Muscle of leg (tissue), 16 donors: ENCODE measurements at places on chromosomes 3 and 15. TPM values are rescaled to one million over a fixed set of nuclear protein-coding genes. Genes with fewer than 3 reads are reported as not detected.

GOLGA8Q gene
- 0.75 TPM for total RNA-seq

NRROS gene
- total RNA-seq = 2.8 TPM

AGBL1 gene
- 18.1 TPM for total RNA-seq

ALDH1A2 gene
- 24.7 TPM for total RNA-seq

CTXN2 gene
- total RNA-seq = not detected

PHC3 gene
- 16.8 TPM for total RNA-seq

CHST13 gene
- 0.18 TPM for total RNA-seq

CORO2B gene
- total RNA-seq = 2.9 TPM

PP2D1 gene
- not detected for total RNA-seq

ANAPC13 gene
- total RNA-seq = 62.3 TPM

DNA sequence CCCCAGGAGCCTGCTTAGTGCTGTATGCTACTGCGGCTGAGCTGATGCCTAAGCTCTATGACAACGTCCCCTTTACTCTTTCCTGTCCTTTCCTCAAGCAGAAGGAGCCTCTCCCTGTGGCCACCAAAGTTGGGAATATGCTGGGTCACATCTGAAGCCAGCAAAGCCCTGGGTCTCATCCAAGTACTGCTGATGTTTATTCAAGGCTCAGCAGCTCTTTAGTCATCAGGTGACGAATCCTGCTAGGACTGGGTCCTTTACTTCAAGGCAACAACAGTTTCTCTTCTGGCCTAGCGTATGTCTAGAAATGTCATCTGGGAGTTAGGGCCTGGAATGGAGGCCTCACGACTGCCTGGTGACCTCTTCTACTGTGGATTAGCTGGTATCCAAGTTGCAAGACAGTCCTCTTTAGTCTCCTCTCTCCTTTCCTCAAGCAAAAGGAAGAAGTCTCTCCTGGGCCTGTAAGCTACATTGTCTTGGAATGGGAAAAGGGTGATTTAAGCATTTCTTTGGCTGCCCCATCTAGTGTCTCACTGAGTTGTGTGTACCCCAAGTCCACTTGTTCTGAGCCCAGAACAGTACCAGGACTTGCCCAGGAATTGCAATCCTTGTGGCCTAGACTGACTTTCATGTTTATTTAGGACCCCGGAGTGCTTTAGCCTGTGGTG, 63.9 kb downstream of the TNFAIP8L3 start:
- no peak for DNase-seq
- no peak overlapping the region for H3K4me3 ChIP-seq
- no peak overlapping the region for H3K27ac ChIP-seq

DNA sequence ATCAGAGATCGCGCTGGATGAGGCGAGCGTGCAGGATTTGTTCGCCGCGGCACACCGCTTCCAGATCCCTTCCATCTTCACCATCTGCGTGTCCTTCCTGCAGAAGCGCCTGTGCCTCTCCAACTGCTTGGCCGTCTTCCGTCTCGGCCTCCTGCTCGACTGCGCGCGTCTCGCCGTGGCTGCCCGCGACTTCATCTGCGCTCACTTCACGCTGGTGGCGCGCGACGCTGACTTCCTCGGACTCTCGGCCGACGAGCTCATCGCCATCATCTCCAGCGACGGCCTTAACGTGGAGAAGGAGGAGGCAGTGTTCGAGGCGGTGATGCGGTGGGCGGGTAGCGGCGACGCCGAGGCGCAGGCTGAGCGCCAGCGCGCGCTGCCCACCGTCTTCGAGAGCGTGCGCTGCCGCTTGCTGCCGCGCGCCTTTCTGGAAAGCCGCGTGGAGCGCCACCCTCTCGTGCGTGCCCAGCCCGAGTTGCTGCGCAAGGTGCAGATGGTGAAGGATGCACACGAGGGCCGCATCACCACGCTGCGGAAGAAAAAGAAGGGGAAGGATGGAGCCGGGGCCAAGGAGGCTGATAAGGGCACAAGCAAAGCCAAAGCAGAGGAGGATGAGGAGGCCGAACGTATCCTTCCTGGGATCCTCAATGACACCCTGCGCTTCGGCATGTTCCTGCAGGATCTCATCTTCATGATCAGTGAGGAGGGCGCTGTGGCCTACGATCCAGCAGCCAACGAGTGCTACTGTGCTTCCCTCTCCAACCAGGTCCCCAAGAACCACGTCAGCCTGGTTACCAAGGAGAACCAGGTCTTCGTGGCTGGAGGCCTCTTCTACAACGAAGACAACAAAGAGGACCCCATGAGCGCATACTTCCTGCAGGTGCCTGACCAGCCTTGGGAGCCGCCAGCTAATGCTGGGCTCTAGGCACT, 819 bp downstream of the KLHL40 start:
- peaks cover 33% of the 10 kb centered on the region for H3K4me1 ChIP-seq
- peaks cover 12% of the 10 kb centered on the region for H3K36me3 ChIP-seq
- H3K27ac ChIP-seq = peak overlapping the region; percentile 87
- DNase-seq = no peak
- H3K4me3 ChIP-seq = peak overlapping the region; percentile 48

- H3K27me3 ChIP-seq = no peaks in the 10 kb centered on the region
- no peak for DNase-seq
- peaks cover 7% of the 10 kb centered on the region for H3K36me3 ChIP-seq
- H3K4me3 ChIP-seq = no peak overlapping the region
These were observed 16.5 kb downstream of the TBC1D23 start for GRCh38 chr3:100277255-100277800.

DNA sequence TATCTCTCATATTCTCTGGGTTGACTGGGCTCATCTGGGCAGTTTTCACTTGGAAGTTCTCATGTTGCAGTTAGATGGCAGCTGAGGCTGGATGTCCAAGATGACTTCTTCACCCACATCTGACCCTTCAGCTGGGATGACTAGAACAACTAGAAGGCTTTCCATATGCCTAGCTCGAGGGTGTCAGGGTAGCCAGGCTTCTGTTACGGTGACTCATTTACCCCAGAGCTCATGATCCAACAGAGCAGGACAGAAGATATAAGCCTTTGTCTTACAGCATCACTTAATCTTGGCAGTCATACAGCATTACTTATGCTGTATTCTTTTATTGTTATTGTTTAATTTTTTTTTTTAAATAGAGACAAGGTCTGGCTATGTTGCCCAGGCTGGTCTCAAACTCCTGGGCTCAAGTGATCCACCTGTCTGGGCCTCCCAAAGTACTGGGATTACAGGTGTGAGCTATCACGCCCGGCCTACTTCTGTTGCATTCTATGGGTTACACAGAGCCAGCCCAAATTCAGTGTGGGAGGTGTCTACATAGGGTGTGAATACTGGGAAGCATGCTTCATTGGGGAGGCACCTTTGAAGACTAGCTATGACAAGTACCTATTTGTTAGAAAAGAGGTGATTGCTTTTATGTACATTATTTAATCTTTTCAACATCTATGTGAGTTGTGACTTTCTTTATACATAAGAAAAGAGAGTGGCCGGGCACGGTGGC, 10.7 kb downstream of the HMCES start:
- peaks cover 36% of the 10 kb centered on the region for H3K36me3 ChIP-seq
- H3K27ac ChIP-seq = no peak overlapping the region
- H3K4me3 ChIP-seq = no peak overlapping the region
- DNase-seq = no peak
- no peaks in the 10 kb centered on the region for H3K4me1 ChIP-seq
- no peaks in the 10 kb centered on the region for H3K27me3 ChIP-seq

DNA sequence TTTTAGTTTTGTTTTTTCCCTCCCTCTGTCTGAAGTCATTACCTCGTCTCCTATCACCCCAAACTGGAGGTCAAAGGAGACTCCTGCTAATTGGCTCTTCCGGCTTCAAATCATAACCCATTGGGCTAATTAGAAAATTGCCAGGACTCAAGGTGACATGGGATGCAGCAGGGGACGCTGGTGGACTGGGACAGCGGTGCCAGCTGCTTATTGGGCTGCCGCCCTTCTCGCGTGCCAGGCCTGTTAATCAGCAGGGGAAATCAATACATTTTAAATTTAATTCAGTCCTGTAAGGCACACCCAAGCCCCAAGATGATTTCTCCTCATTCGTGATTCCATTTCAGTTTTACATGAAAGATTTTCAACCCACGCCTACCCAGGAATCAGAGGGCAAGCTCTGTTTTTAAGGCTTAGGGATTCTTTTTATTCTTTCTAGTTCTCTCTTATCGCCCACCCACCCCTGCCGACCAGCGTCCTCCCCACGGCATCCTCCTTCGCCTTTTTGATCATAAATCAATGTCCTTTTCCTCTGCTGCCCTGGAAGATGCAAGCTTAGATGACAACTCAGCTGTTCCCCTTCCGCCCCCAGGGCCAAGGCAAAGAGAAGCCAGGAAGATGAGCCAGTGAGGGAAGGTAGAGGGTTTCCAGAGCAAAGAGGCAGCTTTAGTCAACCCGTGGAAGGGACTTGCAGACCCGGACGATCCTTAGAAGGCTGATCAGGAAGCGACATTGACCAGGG, 329.6 kb downstream of the UACA start:
- peaks cover 6% of the 10 kb centered on the region for H3K27me3 ChIP-seq
- no peaks in the 10 kb centered on the region for H3K4me1 ChIP-seq
- H3K36me3 ChIP-seq = no peaks in the 10 kb centered on the region
- no peak overlapping the region for H3K27ac ChIP-seq
- no peak for DNase-seq
- H3K4me3 ChIP-seq = no peak overlapping the region

- H3K36me3 ChIP-seq = peaks cover 19% of the 10 kb centered on the region
- H3K27me3 ChIP-seq = no peaks in the 10 kb centered on the region
- H3K4me3 ChIP-seq = no peak overlapping the region
- peak; percentile 90 for DNase-seq
- peaks cover 4% of the 10 kb centered on the region for H3K4me1 ChIP-seq
These were observed 26.2 kb downstream of the MAP4 start for GRCh38 chr3:47989981-47990440.

- DNase-seq = no peak
- no peaks in the 10 kb centered on the region for H3K4me1 ChIP-seq
- no peak overlapping the region for H3K4me3 ChIP-seq
- no peaks in the 10 kb centered on the region for H3K27me3 ChIP-seq
- H3K27ac ChIP-seq = no peak overlapping the region
These were observed 607.4 kb upstream of the TBL1XR1 start for GRCh38 chr3:177804646-177805045.

- DNase-seq = no peak
- no peak overlapping the region for H3K27ac ChIP-seq
- H3K27me3 ChIP-seq = no peaks in the 10 kb centered on the region
These were observed 23.0 kb upstream of the MAP3K13 start for GRCh38 chr3:185339945-185340344.

- H3K36me3 ChIP-seq = no peaks in the 10 kb centered on the region
- H3K27ac ChIP-seq = no peak overlapping the region
- DNase-seq = no peak
These were observed 286.4 kb downstream of the TBC1D5 start for GRCh38 chr3:17456046-17456445.

GRCh38 chr3:51716805-51717204, 9.9 kb downstream of the GRM2 start:
- H3K4me1 ChIP-seq = no peaks in the 10 kb centered on the region
- DNase-seq = no peak

DNA sequence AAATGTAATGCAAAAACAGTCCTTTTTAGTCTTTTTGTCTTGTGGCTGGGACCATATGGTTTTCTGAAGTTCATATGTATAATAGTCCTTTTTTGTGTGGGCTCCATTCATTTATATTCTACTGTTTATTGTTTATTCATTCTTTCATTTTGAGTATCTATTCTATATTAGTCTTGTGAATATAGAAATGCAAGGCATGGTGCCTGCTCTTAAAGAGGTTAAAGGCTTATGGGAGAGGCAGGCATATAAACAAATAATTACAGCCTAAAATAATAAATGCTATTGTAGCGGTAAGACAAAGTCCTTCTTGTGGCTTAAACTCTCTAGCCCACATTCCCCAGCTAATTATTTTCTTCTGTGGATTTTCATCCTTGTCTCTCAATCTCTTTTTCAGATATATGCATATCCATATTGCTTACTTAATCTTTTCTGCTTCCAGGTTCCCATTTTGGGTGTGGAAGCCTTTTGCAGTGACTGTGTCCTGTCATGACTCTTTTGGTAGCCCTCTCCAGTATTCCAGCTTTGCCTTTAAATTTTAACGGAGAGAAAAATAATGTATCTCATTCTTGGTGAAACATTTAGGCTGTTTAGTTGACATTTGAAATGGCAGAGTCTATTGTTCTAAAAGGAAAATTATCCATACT, 101.6 kb downstream of the PPM1L start:
- H3K4me3 ChIP-seq = no peak overlapping the region
- H3K27ac ChIP-seq = no peak overlapping the region

GRCh38 chr3:64251019-64251418, 25.8 kb upstream of the PRICKLE2 start:
- no peak for DNase-seq
- no peak overlapping the region for H3K27ac ChIP-seq
- no peaks in the 10 kb centered on the region for H3K4me1 ChIP-seq
- no peak overlapping the region for H3K4me3 ChIP-seq

GRCh38 chr3:186209810-186210752, 101.2 kb upstream of the ETV5 start:
- DNase-seq = peak; percentile 96
- H3K4me1 ChIP-seq = peaks cover 31% of the 10 kb centered on the region
- H3K4me3 ChIP-seq = no peak overlapping the region

DNA sequence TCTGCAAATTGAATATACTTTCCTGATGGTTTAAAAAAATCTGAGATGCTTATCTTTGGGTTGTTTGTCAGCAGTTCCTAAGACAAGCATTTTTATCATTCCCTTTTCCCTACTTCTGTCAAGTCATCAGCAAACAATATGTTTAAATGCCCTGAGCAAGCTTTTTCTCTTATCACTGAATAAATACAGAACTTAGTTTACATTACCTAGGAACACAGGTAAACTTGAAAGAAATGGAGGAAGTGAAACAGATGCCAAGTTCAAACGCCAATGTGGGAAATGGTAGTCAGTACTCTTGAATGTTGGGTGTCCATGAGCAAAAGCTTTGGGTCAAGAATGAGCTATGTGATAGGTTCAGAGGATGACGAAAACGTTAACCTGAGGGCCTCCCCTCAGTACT, 17.2 kb upstream of the TCAIM start:
- peaks cover 3% of the 10 kb centered on the region for H3K27me3 ChIP-seq
- no peaks in the 10 kb centered on the region for H3K36me3 ChIP-seq
- no peak overlapping the region for H3K27ac ChIP-seq
- no peak for DNase-seq
- H3K4me1 ChIP-seq = no peaks in the 10 kb centered on the region

DNA sequence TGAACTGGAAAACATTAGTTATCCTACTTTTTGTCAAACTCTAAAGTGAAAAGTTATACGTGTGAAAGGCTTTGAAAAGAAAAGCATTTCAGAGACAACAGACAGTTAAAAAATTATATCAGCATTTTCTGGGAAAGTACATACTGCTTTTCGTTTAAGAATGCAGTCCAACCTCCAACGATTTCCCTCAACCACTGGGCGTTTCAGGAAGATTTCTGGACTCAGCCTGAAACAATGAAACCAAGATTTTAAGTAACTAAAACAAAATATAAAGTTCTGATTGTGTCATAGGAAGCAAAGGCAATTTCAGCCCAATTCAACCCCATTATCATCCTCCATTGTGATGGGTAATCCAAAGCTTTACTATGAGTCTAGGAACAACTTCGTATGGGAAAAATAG, 110.7 kb downstream of the PLD1 start:
- DNase-seq = peak; percentile 83
- peak overlapping the region; percentile 74 for H3K27ac ChIP-seq
- H3K27me3 ChIP-seq = no peaks in the 10 kb centered on the region
- H3K4me3 ChIP-seq = no peak overlapping the region
- H3K36me3 ChIP-seq = no peaks in the 10 kb centered on the region
